Activated CD8-positive, alpha-beta memory T cell treated with anti-CD3 and anti-CD28 coated beads, Interleukin-2, amount 10 ng/mL, durations not matched to agents 7 days and 5 days (primary cell): ENCODE measurements at places on chromosomes 3 and 15. TPM values are rescaled to one million over a fixed set of nuclear protein-coding genes. Genes with fewer than 3 reads are reported as not detected.

DNA sequence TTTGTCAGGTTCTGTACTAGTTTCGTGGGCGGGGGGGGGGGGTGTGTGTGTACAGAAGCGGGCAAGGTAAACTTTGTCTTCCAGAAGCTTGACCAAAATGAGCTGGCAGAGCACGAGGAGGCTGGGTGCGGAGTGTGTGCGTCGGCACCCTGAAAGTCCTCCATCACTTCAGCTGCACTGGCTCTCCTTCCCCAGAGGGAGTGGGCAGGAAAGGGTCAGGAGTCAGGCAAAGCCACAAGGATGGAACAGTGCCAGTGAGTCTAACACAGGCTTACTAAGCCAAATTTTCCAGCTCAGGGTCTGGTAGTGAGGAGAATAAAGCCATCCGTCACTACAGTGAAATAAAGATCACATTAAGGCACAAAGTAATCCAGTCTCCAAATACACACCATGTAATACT lies 11.9 kb upstream of the SH3GL3 start:
- no peak for DNase-seq

DNA sequence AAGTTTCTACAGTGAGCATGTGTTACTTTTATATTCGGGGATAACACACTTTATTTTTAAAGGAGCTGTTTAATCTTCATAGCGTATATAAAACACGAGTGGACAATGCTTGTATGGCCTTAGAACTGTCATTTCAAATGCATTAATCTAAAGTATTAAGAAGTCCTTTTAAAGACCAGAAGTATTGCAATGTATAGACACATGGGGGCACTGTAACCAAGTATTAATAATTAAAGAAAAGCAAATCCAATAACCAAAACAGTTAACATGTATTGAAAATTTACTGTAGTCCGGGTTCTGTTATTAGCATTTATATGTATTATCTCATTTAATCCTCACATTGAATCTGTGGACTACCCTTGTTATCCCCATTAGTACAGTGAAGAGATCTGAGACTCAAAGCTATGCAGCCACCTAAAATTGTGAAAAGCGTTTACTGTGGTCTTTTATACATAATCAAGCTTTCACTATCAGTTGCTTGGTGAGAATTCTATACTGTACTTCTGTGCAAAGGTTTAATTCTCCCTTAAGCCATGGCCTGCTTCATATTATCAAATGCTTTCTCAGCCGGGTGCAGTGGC lies 10.1 kb downstream of the ARL14 start:
- no peak for DNase-seq

Gene DAPK2
- total RNA-seq, result 14.1 TPM

DNA sequence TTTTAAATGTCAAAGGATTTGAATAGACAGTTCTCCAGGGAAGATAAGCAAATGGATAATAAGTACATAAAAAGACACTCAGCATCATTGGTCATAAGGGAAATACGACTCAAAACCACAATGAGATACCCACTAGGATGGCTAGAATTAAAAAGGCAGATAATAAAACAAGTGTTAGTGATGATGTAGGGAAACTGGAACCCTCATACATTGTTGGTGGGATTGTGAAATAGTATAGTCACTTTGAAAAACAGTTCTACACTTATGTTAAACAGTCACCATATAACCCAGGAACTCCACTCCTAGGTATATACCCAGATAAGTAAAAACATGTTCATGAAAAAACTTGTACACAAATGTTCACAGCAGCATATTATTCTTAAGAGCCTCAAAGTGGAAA lies 72.5 kb downstream of the GPR156 start:
- DNase-seq, result no peak

Gene MITF
- not detected for total RNA-seq

Gene CHL1
- not detected for total RNA-seq

Gene KBTBD13
- total RNA-seq, result not detected

- no peak for DNase-seq
Observed at GRCh38 chr3:20511863-20512505, 326.0 kb upstream of the SGO1 start.

- DNase-seq, result no peak
Observed at GRCh38 chr3:133712017-133712416, 34.2 kb upstream of the TF start.

- no peak for DNase-seq
Observed at GRCh38 chr15:67216859-67217258, 37.6 kb downstream of the AAGAB start.

Gene CIP2A
- total RNA-seq, result 71.3 TPM

DNA sequence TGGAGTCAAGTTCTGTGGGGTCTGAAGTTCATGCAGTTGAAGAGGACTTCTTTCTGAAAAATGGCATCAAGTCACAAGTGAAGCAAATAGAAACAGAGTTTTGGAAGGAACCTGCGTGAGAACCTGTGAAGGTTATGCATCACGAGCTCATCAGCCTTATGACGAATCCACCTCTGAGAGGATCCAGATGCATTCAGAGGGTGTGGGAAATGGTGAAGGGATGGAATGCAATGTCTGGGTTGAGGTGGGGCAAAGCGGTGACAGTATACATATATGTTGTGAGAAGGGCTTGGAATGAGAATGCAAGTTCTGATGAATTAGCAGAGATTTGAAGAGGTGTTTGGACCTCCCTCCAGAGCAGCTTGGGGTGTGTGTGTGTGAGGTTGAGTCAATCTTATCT lies 382.1 kb upstream of the TBL1XR1 start:
- DNase-seq, result no peak

- no peak for DNase-seq
Observed at GRCh38 chr3:112818289-112818688, 28.4 kb downstream of the CD200R1L start.

Gene RPP14
- 16.9 TPM for total RNA-seq

GRCh38 chr15:41971895-41972252 lies 483 bp downstream of the EHD4 start:
- DNase-seq, result no peak

- peak; percentile 98 for DNase-seq
Observed at GRCh38 chr3:17151598-17152373, 267.0 kb downstream of the PLCL2 start.

Gene PGBD4
- total RNA-seq, result 5.2 TPM

DNA sequence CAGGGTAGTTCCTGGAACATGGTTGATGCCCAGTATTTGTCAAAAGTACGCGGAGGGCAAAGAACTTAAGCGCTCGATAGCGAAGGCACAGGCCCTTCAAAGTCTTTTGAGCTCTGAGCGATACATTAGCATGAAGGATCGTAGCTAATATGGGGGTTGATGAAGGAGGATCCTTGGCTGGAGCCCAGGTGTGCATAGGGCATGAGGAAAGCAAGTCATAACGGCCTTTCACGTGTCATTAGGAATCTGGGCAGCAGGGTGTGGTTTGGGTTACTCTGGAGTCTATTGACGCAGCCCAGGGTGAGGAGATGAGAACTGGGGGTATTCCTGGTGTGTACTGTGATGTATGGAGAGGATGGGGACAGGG lies 31.7 kb downstream of the SPINK8 start:
- DNase-seq, result no peak

DNA sequence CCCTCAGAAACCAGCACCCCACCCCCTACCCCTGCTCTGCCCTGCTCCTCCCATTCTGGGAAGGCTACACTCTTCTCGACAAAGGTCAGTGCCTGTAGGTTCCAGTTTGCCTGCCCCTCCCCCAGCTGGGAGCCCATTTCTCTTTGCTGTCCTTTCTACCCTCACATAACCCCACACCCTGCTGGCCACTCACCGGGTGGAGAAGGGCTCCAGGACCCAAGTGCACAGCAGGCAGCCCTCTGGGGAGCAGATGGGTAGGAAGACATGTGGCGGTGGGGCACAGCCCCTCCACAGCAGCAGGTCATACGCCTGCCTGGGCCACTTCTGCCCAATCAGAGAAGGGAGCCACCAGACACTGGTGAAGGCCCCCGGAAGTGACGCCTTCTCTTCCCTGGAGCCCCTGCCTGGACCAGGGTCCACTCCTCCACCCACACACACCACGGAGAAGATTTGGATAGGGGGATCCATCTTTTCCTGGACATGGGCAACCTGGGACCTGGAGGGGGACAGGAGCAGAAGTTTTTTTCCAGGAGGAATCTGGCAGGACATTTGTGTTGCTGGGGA lies at the start of gene THPO:
Gene THPO (minus strand): TSS at position 326 of the 564 bp plus-strand sequence. CDS start 1,948 bp downstream, outside the sequence.
- no peak for DNase-seq

- DNase-seq, result no peak
Observed at GRCh38 chr3:129598000-129598381, 8.5 kb downstream of the PLXND1 start.

DNA sequence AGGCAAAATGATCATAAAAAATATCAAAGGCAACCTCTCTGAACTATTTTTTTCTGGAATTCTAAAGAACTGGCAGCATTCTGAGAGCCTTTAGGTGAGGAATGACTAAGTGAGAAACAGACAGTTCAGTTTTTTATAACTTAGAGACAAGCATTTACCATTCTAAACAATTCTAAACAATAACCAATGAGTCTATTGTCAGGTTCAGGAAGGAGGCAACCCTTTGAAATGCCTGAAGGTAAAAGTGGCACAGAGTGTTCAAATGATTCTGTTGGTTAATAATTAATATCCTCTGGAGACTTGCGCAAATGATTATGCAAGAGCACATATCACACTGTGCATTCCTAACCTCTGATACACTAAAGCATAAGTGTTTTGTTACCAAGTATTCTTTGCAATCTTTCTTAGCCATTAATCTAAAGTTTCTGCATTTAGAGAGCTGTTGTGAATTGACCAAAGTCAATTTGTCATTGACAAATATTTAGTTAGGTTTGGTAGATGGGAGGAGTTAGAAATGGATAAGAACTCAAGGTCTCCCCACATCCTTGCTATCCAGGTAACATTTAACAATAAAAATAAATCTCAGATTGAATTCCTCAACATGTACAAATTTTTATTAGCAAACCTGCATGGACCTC lies 9.2 kb upstream of the TGFBR2 start:
- DNase-seq, result no peak

DNA sequence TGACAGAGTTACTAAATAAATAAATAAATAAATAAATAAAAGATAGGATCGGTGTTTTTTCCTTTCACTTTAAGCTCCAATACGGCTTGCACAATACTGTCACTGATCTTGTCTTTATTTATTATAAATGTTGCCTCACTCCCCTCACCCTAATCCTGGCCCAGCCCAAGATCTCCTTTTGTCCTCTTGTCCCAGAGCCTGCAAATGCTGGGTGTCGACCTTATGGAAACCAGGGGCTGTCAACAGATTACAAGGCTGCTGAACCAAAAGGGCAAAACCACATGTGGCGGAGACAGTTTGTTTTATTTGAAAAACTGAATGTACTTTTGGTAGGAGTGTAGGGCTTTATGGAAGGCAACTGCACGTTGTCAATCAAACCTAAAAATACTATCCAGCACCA lies 75.9 kb downstream of the RFTN1 start:
- no peak for DNase-seq

Gene IFRD2
- total RNA-seq, result 103 TPM

DNA sequence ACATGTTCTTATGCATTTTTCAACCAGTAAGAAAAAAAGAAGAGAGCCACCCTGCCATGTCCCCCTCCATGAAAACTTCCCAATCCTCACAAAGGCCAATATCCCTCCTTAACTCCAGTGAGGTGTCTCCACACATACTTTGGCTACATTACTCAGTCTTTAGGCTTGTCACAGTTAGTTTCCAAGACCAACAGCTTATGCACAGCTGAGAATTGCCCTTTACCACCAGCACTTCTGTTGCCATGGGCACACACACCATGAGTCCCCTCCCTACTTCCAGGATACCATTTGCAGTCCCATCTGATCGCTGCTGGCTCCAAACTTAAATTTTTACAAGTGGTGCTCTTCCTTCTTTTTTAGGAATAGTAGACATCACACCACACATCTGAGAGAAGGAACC lies 150.3 kb upstream of the STRIT1 start:
- DNase-seq, result no peak

DNA sequence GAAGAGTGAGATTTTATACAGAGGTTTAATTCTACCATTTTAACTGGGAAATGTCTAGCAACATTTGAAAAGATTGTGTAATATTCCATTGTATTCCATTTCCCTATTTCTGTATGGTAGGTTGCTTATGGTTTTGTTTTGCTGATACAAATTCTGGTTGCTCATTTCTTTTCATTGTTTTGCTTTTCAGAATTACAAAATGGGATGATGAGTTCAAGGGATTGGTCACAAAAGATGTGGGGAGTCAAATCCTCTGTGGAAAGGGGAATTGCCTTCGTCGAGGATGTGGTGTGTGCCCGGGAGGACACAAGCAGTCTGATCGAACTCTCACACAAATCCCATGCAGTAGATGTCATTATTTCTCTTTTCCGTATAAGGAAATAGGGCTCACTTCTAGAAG lies 18.3 kb downstream of the SLCO3A1 start:
- no peak for DNase-seq

DNA sequence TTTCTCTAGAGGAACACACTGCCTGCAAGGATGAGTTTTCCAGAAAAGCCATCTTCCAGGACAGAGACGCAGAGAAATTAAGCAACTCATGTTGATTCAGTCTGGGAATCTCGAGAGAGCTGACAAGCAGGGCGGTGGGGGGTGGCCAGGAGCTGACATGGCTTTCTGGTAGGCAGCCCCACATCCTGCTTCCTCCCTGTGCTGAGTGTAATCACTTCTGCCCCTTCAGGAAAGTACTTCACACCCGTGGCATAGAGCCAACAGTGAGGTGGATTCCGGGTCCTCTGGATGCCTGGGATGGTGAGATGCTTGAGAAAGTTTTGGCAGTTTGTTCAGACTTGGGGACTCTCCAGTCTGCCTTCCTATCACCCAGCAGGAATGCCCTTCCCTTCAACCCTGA lies 221.1 kb downstream of the SLCO3A1 start:
- DNase-seq, result no peak

- DNase-seq, result peak; percentile 73
Observed at GRCh38 chr3:152193673-152194267, 75.0 kb upstream of the MBNL1 start.

Gene GP5
- total RNA-seq, result 0.28 TPM

Gene CNTN6
- total RNA-seq, result not detected

Gene GPR27
- 5.3 TPM for total RNA-seq

DNA sequence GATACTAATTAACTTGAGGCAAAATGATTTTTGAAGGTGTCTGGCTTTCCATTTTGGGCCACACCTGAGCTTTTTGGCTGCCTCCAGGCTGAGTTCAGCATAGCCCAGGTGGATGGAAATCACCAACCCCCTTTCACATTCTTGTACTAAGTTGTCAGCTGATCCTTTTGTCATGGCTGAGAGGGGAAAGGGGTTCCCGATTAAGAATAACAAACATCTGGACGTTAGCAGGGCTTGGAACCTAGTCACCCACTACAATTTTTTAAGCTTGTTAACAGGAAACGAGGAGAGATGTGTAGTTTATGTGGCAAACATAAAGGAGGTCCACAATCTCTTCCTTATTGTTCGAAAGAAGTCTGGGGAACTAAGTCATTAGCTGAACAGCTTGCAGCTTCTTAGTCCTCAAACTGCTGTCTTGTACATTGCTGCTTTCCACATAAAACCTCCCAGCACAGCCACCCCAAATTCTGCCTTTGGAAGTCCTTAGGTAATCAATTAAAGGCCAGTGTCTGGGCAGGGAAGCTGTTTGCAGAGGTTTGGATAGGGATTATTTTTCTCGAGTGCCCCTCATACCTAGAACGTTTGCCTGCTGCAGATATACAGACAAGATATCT lies 5.0 kb downstream of the NR2F2 start:
- DNase-seq, result no peak

GRCh38 chr3:159806412-159806811 lies 182.2 kb upstream of the IL12A start:
- DNase-seq, result no peak

Gene TPRG1
- total RNA-seq, result 10.5 TPM
